Mesenchymal stem cell (in vitro differentiated cells and primary cell): ENCODE measurements at places on chromosomes 1 and 21.

DNA sequence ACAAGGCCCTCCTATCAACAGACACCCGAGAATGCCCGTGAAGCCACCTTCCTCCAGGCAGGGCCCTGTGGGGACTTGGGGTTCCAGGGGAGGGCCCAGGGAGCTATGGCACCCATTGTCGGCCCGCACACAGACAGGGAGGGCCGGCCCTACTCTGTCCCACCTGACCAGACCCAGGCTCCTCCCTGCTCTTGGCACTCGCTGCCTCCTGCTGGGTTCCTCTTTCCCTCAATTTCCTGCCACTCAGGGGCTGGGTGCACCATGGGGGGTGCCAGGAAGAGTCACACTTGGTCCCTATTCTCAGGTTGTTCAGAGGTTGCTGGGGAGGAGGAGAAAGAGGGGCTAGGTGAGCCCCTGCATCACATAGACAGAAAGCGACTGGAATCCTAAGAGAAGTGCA, 8.0 kb upstream of the OXCT2 start:
- no peak for DNase-seq

DNA sequence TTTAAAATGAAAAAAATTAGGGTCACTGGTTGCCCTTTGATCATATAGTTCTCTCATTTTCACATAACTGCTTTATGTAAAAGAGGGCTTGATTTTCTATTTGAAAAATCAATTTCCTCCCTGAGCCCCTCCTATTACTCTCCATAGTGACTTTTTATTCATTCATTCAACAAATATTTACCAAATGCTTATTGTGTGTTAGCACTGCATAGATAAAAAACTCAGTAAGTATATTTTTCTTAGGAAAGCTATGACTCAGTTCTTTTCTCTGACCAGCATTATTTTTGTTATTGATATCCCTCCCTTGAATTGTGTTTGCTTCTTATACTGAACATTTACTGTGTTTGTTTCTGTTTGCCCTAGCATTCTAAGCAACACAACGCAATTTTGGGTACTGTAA, 59.8 kb downstream of the NTNG1 start:
- DNase-seq: no peak

- no peak for DNase-seq
Measured at GRCh38 chr1:223189903-223190724, 47.1 kb upstream of the TLR5 start.

DNA sequence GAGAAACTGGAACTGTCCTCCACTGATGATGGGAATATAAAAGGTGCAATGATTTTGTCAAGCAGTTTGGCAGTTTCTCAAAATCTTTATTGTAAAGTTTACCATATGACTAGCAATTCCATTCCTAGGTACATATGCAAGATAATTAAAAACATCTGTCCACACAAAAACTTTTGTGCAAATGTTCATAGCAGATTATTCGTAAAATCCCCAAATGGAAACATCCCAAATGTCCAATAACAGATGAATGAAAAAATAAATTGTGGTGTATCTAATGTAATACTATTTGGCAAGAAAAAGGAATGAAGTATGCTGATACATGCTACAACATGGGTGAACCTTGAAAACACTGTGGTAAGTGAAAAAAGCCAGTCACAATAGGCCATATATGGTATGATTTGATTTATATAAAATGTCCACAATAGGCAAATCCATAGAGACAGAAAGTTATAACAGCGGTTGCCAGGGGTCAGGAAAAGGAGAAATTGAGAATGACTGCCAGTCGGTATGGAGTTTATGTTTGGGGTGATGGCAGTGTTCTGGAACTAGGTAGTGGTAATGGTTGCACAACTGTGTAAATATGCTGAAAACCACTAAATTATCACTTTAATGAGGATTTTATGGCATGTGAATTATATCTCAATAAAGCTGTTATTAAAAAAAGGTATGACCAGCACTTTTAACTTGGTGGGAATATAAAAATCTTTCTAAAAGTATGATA, 81.7 kb upstream of the BEND5 start:
- no peak for DNase-seq

GRCh38 chr1:228927946-228928898, 192.9 kb downstream of the RHOU start:
- peak; percentile 74 for DNase-seq

GRCh38 chr1:163046071-163046470, 23.1 kb upstream of the RGS4 start:
- DNase-seq: peak; percentile 48

DNA sequence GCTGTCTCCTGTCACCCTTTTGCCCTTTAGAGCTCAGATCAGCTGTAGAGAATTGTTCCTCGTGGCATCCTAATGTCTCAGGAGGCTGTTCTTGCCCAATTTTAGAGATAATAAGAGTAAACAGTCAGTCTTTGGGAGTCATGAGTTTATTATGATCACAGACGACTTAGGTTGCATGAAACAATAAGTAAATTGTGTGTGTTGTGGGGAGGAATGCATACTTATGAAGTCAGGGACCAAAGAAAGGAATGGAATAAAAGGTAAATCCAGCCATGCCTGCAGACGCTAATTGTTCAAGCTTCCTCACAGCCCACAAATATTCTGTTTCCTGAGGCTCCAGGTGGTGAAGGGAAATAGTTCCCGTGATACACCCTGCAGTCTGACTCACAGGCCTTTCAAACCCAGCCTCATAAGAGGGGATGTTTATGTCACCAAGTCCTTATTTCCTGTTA, 897 bp downstream of the EPHX4 start:
- peak; percentile 72 for DNase-seq

DNA sequence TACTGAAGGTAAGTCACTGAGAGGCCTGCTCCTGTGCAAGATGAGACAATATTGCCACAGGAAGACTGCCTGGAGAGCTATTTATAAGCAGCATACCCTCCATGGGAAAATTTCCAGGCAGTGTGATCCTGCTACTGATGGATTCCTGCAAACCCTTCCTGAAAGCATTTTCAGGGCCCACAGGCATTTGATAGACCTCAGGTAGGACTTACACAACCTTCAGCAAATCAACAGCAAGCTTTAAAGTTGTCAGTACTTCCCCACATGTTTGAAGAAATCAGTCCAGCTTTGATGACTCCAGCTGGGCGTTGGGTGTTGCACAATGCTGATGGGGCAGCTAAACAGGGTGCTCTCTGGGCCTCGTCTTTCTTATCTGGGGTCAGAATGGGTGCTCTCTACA, 108.8 kb downstream of the PLXNA2 start:
- DNase-seq: peak; percentile 51

GRCh38 chr21:46425571-46425970, 33.1 kb upstream of the DIP2A start:
- no peak for DNase-seq

DNA sequence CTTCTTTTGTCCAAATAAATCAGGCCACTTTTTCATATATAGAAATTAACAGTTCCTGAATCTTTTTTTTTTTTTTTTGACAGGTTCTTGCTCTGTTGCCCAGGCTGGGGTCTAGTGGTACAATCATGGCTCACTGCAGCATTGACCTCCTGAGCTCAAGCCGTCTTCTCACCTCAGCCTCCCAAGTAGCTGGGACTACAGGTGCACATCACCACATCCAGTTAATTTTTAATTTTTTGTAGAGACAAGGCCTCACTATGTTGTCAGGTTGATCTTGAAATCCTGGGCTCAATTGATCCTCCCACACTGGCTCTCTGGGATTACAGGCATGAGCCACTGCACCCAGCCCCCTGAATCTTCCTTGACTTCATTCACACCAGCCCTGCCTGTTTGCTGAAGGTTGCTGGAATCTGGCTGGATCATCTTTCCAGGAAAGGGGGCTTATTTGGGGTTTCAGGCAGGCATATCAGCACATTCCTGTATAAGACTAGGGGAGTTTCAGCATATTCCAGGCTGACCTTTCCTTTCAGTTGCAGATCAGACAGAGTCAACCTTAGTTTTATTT, 78.2 kb upstream of the ARHGAP29 start:
- no peak for DNase-seq

GRCh38 chr1:201718346-201719202, 110.4 kb upstream of the IPO9 start:
- DNase-seq: no peak

DNA sequence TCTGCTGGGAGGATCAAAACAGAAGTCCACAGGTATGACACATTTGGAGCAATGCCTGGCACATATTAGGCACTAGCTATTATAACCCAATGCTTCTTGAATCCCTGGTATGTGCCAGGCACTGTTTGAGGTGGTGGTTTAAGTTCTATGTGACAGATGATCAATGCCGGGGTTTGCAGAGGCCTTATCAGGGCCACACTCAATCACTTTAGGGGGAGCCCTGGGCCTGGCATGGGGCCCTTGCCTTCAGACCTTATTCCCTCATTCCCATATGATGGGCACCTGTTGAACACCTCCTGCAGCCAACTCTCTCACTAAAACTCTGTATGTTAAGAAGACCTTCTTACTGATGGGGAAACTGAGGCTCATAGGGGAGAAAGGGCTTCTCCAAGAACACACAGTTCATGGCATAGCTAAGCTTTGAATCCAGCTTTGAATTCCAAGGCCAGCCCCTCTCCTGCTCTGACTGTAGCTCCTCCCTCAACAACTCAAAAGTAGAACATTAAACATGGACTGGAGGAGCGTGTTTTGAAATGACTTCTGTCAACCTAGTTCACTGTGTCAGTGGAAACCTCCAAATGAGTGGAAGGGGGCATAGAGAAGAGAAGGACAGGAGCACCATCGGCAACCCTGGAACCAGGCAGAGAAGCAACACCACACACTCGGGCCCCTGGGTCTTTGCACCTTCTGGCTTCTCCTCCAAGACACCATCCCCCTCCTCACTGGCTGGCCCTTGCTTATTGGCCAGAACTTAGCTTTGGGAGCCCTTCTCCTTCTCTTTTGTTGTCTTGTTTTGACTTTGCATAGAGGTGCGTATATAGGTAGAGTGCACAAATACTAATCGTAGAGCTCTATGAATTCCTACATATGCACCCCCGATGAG, 6.6 kb upstream of the IFFO2 start:
- no peak for DNase-seq

GRCh38 chr1:22442212-22442894, 9.3 kb upstream of the ZBTB40 start:
- no peak for DNase-seq

- DNase-seq: no peak
Measured at GRCh38 chr1:101338714-101339430, 102.1 kb downstream of the S1PR1 start.

- peak; percentile 34 for DNase-seq
Measured at GRCh38 chr1:183806675-183807074, 1.8 kb downstream of the RGL1 start.

DNA sequence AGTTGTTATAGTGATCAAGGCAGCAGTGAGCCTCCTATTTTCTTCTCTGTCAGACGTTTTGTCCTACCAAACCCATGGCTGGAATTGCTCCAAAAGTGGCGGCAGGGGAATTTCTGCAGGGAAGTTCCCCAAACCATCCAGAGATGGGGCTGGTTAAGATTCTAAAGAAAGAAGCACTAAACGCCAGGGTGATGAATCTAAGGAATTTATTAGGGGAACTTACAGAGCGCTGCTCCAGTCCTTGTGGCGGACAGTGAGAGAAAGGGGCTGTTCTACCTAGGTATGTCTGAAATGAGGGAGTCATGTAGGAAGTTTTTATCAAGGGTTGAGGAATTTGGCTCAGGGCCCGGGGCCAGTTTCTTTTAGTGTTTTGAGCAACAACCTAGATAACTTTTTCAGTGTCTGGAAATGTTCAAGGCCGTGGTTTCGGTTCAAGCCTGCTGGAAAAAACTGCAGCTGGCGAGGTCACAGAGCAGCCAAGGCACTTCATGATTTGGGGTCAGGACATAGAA, 222.4 kb upstream of the B3GALT2 start:
- DNase-seq: peak; percentile 90

DNA sequence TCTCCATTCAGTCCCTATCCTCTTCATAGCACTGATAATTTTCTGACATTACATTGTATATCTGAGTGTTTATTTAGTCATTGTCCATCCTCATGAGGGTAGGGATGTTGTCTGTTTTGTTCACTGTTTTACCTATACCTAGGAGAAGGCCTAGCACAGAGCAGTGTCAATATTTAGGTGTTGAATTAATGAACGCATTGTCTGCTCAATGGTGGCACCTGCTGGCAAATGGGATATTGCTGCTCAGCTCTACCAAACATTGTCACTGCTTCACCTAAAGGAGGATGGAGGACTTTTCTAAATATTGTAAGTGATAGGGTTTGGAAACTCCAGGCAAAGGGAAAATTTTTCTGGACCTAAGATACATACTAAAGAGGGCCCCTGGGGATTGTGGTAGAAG, 243.9 kb downstream of the RRAGC start:
- DNase-seq: no peak

GRCh38 chr1:215044151-215044550, 38.4 kb upstream of the KCNK2 start:
- DNase-seq: no peak

DNA sequence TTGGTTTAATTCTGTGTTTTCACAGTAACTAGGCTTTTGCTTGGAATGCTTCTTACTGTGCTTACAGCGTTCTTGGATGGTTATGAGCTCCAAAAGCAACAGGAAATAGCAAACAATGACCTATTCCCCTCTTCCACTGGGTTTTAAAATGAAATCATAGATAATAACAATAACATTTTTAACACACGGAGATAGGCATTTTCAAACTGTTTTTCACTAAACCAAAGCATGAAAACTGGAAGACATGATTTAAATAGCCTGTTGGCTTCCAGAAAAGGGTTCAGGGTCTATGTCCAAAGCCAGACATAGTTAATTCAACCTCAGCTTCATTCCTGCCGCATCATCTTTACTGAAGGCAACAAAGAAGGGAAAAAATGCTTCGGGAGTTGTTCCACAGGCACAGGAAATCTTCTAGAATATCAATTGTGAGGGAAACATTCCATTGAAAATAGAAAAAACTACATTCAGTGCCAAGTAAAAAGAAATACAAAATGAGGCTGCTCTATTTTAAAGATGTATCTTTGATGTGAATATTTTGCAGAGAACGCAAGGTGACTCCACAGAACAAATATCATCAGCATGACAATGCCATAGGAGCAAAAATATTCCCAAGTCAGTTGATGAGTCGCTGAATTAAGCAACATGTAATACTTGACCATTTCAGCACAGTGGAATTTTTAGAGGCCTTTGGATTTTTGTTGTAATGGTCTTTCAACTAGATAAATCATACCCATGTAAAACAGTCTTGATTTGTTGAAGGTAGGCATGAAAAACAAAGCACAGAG, 80.7 kb downstream of the NID1 start:
- DNase-seq: peak; percentile 84

DNA sequence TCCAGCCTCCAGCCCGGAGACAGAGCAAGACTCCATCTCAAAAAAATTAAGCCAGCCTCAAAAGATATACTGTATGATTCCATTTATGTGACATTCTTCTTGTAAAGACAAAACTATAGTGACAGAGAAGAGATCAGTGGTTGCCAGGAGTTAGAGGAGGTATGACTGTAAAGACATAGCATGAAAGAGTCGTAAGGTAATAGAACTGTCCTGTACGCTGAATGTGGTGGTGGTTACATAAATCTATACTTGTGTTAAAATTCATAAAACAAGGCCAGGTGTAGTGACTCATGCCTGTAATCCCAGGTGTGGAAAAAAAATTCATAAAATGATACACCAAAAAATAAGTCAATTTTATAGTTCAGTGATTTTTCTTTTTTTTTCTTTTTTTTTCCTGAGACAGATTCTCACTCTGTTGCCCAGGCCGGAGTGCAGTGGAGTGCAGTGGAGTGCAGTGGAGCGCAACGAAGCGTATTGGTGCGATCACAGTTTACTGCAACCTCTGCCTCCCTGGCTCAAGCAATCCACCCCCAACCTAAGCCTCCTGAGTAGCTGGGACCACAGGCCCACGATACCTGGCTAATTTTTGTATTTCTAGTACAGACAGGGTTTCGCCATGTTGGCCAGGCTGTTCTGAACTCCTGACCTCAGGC, 84.9 kb upstream of the CXADR start:
- DNase-seq: no peak

GRCh38 chr1:112439592-112439991, 43.6 kb downstream of the CTTNBP2NL start:
- no peak for DNase-seq
